ENCODE measurements at places on chromosomes 11 and 22.

GRCh38 chr11:67270256-67271204, 4.3 kb downstream of the GRK2 start:
- DNase-seq, result no peak

DNA sequence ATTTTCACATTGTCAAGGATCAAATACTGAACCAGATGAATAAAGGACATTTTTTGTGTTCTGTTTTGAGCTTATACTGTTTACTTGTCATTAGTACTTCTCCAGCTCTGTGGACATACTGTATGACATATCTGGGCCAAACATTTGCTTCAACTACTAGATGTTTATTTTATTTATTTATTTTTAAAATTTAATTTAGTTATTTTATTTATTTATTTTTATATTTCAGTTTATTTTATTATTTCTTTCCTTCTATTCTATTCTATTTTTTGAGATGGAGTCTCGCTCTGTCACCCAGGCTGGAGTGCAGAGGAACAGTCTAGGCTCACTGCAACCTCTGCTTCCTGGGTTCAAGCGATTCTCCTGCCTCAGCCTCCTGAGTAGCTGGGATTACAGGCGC, 37.0 kb downstream of the HORMAD2 start:
- no peak for DNase-seq

DNA sequence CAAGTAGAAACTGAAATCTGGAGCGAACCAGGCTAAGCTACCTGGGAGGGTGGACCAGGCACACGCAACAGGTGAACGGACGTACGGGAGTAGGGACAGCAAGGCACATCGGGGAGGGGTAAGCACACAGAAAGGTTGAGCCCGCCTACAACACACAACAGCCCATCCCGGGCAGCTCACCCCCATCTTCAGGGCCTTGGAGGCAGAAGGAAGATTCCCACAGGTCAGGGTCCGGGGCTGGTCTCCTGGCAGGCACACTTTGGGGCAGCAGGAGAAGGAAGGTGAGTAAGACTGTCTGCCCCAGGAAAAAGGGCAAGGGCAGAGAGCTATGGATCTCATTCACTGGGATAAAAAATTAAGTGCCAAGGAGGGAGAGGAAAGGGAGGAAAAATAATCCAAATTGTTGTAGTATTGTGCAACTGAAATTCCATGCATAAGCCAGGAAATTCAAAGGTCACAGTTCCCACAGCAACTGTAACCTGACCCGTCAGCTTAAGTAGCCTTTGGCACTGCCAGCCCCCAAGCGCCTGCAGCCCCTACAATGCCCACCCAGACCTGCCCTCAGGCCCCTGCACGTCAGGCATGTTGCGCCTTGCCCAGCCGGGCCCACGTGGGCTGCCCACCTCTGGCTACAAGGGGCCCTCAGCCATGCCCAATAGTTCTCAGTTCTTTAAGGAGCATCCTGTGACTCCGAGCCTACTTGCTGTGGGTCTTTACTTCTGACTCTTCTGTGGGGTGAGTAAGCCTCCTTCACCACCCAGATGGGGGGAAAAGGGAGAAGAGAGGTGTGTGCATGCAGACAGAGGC, 51.8 kb downstream of the MICAL3 start:
- no peak for DNase-seq

DNA sequence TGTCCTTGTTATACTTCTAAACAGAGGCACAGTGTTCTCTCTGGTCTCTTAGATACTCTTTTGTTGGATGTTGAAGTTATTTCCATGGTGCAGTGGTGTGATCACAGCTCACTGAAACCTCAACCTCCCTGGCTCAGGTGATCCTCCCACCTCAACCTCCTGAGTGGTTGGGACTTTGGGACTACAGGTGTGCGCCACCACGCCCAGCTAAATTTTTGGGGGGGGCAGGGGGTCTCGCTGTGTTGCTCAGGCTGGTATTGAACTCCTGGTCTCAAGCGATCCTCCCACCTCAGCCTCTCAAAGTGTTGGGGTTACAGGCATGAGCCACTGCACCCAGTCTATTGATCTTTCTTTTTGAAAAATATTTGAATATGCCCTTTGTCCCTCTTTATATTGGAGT, 14.9 kb downstream of the ZNF74 start:
- DNase-seq, result no peak

GRCh38 chr11:86204356-86204755, 40.2 kb upstream of the EED start:
- no peak for DNase-seq

- DNase-seq, result no peak
These were observed 251.8 kb upstream of the BLID start for GRCh38 chr11:122367809-122368231.

Data from hematopoietic multipotent progenitor cell treated with erythropoietin and hydrocortisone succinate and interleukin-3 and kit ligand, for 17 days (in vitro differentiated cells).